ENCODE measurements at places on chromosomes 1 and 21.

DNA sequence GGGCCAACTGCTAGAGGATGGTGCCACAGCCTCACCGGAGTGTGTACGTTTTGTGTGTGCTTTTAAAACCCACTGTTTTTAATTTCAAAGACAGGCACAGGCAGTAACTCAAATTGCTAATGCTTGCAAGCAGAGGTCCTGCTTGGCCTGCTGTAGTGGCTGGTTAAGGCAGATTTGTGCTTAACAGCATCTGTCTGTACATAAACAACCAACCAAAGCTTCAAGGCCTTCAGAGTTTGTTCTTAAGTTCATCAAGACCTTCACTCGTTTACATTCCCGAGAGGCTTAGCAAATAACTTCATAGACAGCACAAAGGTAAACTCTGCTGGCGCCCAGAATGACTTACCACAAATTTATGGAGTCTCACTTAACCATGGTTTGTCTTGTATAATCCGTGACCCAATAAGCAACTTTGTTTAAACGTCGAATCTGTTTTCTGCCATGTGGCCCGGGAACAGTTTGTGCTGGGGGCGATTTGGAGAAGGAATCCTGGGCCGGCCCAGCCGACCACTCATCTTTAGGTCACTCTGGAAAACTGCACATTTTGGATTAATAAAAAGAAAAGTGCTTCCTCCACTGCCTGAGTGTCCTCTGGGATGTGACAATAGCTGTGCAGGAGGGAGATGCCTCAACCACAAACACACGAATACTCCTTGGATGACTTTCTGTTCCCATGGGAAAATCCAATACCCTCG lies 58.1 kb downstream of the CAPZB start:
- DNase-seq, result no peak

GRCh38 chr1:240539769-240540414 lies 72.1 kb downstream of the GREM2 start:
- DNase-seq, result no peak

- DNase-seq, result no peak
Observed at GRCh38 chr21:41358193-41359166, 3.3 kb upstream of the MX2 start.

DNA sequence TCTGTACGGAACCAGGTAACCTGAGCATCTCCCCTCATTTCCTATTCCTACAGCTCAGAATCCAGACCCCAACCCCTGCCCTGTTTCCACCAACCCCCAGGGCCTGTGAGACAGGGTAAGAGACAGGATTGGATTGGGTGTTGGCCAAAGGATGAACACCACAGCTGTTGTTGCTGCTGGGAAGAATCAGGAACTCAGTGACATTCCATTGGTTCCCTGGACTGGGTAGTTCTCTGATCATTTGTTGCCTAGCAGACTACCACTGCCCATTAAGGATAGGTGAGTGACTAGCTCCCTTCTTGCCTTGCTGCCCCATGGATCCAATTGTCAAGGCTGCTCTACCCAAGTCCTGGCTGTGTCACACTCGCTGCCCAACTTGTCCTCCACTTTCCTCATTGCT lies 10.0 kb downstream of the NCSTN start:
- no peak for DNase-seq

- DNase-seq, result peak; percentile 9
Observed at GRCh38 chr1:222167111-222167510, 380.8 kb downstream of the HHIPL2 start.

DNA sequence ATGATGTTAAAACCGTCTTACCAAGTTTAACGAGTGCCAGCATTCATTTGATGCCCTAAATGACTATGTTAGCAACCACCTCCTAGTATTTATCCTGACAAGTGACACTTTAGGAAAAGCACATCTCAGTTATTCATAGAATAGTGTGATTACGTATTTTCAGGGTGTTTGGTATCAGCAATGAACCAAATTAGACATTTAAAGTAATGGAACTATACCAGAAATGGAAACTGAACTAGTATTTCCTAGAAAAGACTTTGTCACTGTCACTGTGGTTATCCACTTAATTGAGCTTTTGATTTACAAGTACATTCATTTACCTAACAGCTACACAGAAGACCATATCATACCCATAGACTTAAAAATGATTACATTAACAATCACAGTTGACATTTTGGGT lies 3.6 kb upstream of the IL12RB2 start:
- DNase-seq, result no peak

DNA sequence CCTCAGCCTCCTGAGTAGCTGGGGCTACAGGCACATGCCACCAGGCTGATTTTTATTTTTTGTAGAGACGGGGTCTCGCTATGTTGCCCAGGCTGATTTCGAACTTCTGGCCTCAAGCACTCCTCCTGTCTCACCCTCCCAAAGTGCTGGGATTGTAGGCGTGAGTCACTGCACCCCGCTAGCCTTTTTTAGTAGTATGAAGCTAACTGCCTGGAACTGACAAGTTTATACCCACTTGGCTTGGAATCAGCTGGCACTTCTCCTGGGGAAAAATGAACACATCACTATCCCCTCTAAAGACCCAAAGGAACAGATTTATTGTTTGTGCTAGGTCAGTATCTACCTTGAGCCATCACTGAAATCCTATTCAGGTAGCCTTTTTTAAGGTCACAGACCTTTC lies 19.0 kb downstream of the TMEM63A start:
- no peak for DNase-seq

DNA sequence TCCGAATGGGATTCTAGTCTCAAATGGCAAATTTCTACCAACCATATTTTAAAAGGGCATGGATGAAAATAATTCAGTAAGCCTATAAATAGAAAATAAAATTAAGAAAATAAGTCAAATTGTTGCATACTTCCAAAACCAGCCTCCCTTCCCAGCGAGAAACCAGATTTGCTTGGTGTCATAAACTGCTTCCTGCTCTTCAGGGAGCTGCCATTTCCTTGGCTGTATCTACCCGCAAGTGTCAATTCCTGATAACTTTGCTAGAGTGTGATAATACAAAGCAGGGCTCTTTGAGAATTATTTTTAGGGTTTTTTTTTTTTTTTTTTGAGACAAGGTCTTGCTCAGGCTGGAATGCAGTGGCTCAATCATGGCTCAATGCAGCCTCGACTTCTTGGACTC lies 62.3 kb downstream of the S1PR1 start:
- no peak for DNase-seq

Data from LoVo (cell line).